CD4-positive, alpha-beta T cell treated with Interleukin-2 at 100 ng/mL for 4 hours (primary cell): ENCODE measurements at places on chromosomes 6 and 20.

DNA sequence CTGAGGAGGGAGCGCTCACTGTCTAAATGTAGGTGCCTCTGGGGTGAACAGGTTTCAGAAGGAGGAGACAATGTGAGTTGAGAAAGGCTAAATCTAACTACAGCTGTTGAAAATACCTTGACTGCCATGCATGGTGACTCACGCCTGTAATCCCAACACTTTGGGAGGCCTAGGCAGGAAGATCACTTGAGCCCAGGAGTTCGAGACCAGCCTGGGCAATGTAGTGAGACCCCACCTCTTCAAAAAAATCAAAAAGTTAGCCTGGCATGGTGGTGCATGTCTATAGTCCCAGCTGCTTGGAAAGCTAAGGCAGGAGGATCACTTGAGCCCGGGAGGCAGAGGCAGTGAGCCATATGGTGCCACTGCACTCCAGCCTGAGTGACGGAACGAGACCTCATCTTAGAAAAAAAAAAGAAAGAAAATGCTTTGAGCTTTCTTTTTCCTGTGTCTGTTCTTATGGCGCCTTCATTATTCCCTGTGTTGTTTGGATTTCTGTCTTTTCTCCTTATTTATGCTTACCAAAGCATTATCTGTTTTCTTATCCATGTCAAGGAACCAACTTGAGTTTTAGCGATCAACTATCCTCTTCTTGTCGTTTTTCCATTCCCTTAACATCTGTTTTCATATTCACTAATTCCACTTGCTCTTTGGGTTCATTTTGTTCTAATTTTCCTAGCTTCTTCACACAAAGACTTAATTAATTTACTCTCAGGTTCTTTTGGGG is 8.5 kb downstream of the SLC2A10 start:
- DNase-seq = no peak

- DNase-seq = no peak
Observed at GRCh38 chr6:144879436-144879835, 594.3 kb downstream of the UTRN start.

DNA sequence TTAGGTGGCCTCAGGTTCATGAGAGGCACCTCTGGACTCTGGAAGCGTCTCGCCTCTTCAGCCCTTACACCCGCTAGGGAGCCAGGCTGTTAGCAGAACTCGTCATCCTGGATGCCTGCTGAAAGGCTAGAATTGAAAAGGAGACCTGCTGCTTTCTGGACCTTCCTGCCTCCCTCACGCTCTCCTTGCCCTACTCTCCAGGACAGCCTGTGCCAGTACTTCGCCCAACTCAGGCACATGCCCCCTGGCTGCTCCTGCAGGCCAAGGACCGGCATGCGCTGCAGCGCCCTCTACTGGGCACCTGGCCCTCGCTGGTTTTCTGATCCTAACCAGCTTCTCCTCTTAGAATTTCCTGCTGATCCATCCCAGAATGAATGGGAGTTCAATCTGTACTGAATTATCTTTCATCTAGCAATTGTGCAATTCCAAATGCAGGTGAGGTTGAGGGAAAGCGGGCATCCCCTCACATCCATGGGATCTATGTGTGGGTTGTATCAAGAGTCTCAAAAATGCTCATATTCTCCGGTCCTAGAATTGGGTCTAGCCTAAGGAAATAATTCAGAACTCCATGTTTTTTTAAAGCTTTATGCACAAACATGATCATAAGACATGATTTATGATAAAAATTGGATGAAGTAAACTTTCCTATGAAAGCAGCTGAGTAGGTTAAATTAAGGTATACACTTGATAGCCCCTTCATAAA is 78.0 kb downstream of the PTPN1 start:
- peak; percentile 68 for DNase-seq

GRCh38 chr20:33561692-33562601 is 72.1 kb downstream of the CBFA2T2 start:
- no peak for DNase-seq

GRCh38 chr6:6379573-6379972 is 59.1 kb upstream of the F13A1 start:
- DNase-seq = no peak

DNA sequence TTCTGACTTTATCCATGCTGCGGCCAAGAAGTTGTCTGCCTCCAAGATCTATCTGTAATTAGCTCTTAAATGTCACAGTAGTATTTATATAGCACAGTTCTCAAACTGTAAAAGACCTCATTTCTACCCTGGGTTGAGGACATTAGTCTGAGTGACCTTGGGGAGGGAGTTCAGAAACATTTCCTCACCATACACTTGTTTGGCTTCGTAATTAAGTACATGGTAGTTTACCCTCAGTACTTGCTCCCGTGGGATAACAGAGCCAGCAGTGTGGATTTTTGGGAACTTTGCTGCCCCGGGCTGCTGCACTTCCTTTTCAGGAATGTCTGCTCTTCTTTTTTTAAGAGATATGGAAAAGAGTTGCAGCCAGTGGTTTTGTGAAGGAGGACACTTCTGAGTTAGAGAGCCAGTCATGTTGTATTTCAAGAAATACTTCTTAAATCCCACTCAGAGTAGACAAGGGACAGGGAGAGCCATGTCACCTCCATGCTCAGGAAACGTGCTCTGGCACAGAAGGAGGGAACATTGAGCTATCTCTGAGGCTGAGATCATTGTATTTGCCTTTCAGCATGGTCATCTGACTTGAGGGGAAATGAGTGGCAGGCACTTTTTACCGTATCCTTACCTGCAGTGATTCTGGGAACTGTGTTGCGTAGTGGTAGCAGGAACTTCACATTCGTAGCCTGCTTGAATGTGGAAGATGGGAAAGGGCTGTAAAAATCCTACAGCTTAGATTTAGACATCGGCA is 33.6 kb downstream of the RPRD1B start:
- no peak for DNase-seq

GRCh38 chr6:25655723-25656122 is 3.7 kb downstream of the SCGN start:
- no peak for DNase-seq

GRCh38 chr20:24006626-24007025 is 18.0 kb upstream of the GGTLC1 start:
- DNase-seq = no peak

GRCh38 chr6:41092421-41093140 is 19.8 kb downstream of the NFYA start:
- DNase-seq = peak; percentile 11

GRCh38 chr6:128519132-128519930 is 1.1 kb downstream of the PTPRK start:
- DNase-seq = peak; percentile 8

GRCh38 chr20:63895952-63896263 is 982 bp downstream of the DNAJC5 start:
- peak; percentile 50 for DNase-seq

DNA sequence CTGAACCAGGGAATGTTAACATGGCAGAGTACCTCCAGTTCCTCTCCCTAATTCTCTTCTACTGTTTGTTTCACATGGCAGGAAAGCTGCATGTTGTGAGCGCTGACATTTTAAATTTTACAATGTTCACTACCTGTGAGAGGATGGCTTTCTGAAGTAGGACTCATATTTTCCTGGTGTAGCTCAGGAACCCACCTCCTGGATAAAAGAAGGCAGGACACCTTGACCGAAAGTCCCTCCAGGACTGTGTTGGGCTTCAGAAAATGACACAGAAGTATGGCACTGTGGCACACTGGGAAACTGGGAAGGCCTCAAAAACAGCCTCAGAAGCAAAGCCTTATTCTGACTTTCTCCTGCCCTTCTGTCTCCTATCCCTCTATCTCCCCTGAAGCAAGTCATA is 33.3 kb downstream of the PTPRK start:
- no peak for DNase-seq

DNA sequence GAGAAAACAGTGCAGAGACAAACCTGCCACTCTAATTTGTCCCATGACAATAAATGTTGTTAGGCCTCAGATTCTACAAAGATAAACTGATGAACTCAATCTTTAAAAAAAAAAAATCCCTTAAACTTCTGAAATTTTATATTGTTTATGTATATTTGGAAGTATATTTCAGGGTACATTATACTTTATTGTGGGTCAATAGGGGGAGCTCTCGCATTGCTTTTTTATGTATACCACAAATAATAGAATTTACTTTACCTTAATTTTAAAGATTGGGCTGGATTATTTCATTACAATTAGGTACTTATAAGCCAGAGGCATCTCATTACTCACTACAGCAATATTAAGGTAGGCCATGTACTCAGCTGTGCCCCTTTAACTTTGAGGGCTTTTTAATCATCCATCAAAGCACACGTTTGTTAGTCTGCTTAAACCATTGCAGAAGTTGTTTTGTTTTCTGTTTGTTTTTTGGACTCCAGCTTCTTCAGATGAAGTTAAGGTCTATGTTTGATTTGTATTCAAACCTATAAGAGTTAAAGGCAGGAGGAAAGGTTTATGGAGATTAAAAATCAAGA is 56.3 kb upstream of the EYA4 start:
- DNase-seq = no peak

DNA sequence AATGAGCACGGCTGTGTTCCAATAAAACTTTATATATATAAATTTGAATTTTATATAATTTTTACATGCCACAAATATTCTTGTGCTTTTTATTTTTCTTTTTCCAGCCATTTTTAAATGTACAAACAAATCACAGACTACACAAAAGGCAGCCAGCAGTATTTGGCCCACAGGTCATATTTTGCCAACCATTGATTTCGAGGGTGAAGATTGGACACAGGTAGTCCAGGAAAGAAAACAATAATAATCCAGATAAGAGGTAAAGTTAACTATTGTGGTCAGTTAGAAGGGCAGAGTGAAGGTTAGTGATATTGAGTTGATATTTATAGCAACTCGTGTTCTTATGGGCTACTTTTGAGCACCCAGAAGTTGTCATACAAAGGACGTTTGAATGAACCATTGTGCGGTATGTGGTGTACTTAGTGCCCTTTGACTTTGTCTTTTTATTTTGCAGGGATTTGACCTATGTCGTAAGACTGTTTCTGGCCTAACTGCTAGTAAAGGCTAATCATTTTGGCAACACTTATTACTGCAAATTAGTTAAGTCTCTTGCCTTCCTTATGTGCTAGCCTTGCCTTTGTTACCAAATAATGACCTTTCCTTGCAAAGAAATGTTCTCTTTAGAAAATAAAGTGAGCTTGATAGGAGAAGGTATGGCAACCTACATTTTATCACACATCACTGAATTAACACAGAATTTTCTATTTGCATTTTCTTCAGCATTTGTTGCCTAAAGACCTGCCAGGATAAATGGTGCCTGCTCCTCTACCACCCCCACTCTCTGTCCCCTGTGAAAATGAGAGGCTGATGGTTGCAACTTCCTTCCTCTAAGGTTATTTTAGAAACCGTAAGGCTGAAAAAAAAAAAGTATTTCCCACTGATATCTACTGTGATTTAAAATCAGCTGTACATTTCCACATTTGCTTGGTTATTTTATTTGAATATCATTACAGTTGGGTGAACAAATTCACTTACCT is 493.9 kb upstream of the SOX4 start:
- no peak for DNase-seq

DNA sequence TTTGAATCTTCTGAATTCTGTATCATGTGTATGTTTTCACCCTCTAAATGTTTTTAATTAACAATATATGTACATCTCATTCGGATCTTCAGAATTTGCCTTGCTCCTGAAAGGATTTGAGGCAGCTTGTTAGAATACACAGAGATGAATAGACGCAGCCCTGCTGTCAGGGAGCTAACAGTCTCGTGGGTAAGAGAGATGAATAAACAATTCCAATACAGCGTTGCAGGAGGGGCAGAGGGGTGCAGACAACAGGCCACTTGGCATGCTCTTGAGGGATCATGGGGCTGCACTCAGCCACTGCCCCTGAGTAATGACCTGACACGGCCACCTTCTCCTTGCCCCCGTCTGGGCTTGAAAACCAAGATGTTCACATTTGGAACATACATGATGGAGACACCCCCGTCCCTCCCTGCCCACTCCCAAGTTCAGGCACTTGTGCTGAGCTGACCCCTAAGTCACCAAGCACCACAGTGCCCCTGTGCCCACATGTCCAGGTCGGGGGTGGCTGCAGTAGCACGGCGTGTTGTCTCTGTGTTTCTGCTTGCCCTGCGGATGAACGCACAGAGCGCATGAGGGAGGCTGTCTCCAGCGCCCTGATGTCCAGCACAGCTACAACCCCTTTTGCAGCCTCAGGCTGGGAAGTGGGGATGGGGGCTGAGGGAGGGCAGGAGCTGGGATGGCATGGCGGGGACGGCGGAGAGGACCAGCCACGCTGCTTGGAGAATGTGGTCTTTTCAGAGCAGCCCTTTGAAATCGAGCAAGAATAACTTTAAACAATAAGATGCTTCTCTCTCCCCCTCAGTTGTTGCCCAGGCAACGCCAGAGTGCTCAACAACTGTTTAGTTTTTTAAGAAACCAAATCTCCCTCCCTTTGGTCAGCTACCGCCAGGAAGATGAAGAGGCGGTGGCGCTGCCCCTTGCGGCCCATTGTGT is 33.0 kb upstream of the CDH22 start:
- DNase-seq = no peak

- DNase-seq = no peak
Observed at GRCh38 chr6:31663126-31663960, 1.5 kb downstream of the GPANK1 start.

DNA sequence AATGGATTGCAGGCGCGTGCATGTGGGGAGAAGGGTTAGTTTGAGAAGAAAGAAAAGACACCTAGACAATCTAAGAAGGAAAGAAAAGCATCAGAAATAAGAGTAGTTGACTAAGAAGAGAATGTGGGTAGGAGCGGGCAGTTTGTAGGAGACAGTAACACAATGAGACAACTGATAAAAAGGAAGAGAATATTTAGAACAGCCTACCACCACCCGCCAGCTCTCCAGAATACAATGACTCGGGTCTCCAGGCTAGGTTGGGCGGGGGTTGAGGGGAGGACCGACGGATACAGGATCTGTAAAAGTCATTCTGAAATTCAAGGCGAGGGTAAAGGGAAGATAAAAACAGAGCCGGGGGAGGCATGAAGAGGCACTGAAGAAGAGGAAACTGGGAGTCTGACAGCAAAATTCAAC is 712 bp downstream of the ABHD16A start:
- peak; percentile 7 for DNase-seq
